ENCODE measurements at places on chromosomes 11 and 22. TPM values are rescaled to one million over a fixed set of nuclear protein-coding genes. Genes with fewer than 3 reads are reported as not detected.
A peak's percentile ranks its signal among the peaks of the same experiment; 100 is the strongest.

GRCh38 chr11:66881927-66882452 is 25.1 kb downstream of the LRFN4 start:
- DNase-seq, result no peak

DNA sequence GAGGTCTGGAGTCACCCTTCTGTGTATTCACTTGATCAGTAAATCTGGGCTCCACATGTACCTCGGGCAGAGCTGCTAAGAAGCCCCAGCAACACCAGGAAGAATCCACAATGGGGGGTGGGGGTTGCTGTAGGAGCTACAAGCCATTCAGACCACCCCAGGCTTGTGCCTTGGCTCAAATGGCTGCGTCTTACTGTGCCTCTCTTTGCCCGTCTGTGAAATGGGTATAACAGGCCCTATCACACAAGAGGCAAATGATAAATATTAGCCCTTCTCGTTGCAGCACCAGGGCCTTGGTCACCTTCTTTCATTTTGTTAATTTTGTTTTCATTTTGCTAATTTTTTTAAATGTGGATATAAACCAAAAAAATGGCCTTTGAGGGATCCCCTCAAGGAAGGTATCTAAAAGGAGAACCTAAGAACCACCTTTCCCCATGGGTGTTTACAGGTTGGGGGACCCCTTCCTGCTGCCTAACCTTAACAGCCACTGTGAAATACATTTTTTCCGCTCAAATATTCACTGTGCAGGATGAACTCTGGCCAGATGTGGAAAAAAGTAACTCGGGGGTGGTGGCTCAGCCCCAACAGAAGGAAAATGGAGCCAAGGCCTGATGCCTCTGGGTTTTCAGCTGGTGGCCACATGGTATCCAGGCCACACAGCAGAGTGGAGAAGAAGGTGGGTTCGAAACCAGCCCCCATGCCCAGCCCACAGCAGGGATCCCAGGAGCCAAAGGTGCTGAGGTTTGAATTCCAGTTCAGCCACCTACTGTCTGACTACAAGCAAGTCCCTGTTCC is 284.0 kb downstream of the MN1 start:
- no peak for DNase-seq

DNA sequence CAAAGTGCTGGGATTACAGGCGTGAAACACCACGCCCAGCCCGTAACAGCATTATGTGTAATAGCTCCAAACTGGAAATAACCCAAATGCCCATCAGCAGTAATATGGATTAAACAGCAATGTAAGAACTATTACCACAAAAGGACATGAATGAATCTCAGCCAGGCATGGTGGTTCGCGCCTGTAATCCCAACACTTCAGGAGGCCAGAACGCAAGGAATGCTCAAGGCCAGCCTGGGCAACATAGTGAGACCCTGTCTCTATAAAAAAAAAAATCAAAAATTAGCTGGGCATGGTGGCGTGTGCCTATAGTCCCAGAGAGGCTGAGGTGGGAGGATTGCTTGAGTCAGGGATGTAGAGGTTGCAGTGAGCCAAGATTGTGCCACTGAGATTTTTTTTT is 3.1 kb upstream of the DPF2 start:
- no peak for DNase-seq

DNA sequence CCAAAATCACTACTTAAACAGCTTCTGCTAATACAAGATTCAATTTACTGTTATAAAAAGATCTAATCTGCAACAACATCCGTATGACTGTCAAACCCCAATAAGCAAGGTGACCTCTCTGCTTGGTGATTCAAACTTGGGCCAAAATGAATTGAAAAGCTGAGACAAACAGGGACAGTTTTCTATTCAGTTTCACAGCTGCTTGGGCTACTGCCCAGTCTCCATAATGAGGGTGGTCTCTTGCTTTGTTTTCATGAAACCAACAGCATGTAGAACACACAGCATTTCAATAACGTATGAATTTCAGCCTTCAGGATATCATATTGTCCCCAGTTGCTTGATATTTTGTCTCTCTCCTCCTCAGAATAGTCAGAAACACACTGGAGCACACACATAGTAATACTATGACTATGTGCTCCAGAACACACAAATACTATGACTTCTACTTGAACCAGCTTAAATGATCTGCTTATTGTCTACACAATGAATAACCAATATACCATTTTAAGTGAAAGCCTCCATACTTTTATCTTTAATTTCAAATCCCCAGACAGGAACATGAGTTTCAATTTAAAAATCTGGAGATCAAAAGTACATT is 285.0 kb downstream of the TTC28 start:
- DNase-seq, result no peak

- DNase-seq, result no peak
Observed at GRCh38 chr11:134994431-134994830, 582.4 kb upstream of the B3GAT1 start.

GRCh38 chr11:57345555-57346211 is 7.5 kb downstream of the P2RX3 start:
- peak; percentile 69 for DNase-seq

- DNase-seq, result no peak
Observed at GRCh38 chr11:116207421-116208141, 565.2 kb downstream of the BUD13 start.

- no peak for DNase-seq
Observed at GRCh38 chr11:6541356-6541755, 44.3 kb downstream of the DNHD1 start.

Gene FJX1
- total RNA-seq, result 0.46 TPM

Gene FGF19
- total RNA-seq, result 0.10 TPM

Gene RAB38
- total RNA-seq, result 13.8 TPM

Gene SOX6
- total RNA-seq, result 0.48 TPM

Data from activated T-cell treated with anti-CD3 and anti-CD28 coated beads, Interleukin-2, amount 50 U/mL, for 72 hours (primary cell).